ENCODE measurements at places on chromosomes 6 and 20. TPM values are rescaled to one million over a fixed set of nuclear protein-coding genes. Genes with fewer than 3 reads are reported as not detected.

DNA sequence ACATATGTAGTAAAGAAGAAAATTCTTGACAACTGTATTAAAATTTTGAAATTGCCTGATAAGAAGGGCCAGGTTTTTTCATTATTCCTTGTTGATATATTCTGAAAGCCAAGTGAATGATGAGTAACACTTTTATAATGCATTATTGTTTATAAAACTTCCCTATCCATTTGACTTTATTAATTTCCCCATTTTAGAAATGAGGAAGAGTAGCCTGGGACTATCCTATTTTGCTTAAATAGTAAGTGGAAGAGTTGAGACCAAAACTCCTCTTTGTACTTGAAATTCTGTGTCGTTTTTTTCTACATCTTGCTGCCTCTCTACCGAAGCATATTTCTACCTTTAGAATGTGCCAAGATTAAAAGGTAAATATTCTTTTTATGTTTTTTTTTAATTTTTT, 39.7 kb downstream of the TRMT11 start:
- DNase-seq, result no peak
- H3K27ac ChIP-seq, result no peak overlapping the region
- no peak overlapping the region for H3K4me3 ChIP-seq
- H3K36me3 ChIP-seq, result no peaks in the 10 kb centered on the region
- H3K27me3 ChIP-seq, result no peaks in the 10 kb centered on the region

DNA sequence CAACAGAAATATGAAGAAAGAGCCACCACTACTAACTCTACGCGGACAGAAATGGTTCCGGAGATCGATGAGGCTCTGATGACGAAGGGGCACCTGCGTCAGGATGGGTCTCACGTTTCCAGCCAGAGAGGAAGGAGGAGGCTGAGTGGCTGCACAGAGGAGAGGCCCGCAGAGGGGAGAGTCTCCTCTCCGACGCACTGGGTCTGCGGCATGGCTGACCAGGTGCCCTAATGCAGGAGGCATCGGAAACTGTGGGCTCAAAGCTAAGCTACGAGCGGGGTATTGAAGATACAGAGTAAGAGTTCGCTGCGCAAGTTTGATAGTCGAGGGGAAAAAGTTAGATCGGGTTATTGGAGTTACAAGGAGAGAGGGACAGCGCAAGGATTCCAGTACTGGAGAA, 69.9 kb downstream of the TTLL2 start:
- no peak overlapping the region for H3K27ac ChIP-seq
- no peaks in the 10 kb centered on the region for H3K36me3 ChIP-seq
- H3K27me3 ChIP-seq, result no peaks in the 10 kb centered on the region
- no peaks in the 10 kb centered on the region for H3K4me1 ChIP-seq

- no peak overlapping the region for H3K27ac ChIP-seq
- H3K4me3 ChIP-seq, result no peak overlapping the region
- H3K36me3 ChIP-seq, result no peaks in the 10 kb centered on the region
These were observed 280.8 kb downstream of the FOXA2 start for GRCh38 chr20:22303523-22303922.

GRCh38 chr6:34810936-34811632, 19.2 kb downstream of the BLTP3A start:
- H3K4me1 ChIP-seq, result peaks cover 14% of the 10 kb centered on the region
- no peaks in the 10 kb centered on the region for H3K36me3 ChIP-seq
- DNase-seq, result no peak
- H3K4me3 ChIP-seq, result no peak overlapping the region

DNA sequence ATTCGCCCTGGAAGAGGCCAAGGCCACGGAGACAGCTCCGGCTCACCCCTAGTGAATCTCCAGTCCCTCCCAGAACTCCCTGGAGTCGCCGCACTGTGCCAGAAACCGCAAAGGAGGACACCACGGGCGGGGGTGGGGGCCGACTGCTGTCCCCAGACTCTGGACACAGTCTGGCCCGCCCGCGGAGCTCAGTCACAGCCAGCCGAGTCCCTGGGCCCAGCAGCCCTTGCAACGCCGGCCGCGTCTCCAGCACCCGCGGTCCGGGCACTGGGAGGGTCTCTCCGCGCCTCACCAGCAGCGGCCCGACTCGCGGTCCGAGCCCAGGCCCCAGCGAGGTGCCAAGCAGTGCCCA, 518 bp downstream of the PEX6 start:
- H3K4me1 ChIP-seq, result peaks cover 24% of the 10 kb centered on the region
- DNase-seq, result no peak
- H3K4me3 ChIP-seq, result peak overlapping the region; percentile 96
- peak overlapping the region; percentile 95 for H3K27ac ChIP-seq
- no peaks in the 10 kb centered on the region for H3K27me3 ChIP-seq
- H3K36me3 ChIP-seq, result peaks cover 4% of the 10 kb centered on the region

GRCh38 chr6:6865611-6866010, 242.2 kb upstream of the RREB1 start:
- no peaks in the 10 kb centered on the region for H3K36me3 ChIP-seq
- H3K27ac ChIP-seq, result no peak overlapping the region
- no peaks in the 10 kb centered on the region for H3K4me1 ChIP-seq
- no peaks in the 10 kb centered on the region for H3K27me3 ChIP-seq
- H3K4me3 ChIP-seq, result no peak overlapping the region

DNA sequence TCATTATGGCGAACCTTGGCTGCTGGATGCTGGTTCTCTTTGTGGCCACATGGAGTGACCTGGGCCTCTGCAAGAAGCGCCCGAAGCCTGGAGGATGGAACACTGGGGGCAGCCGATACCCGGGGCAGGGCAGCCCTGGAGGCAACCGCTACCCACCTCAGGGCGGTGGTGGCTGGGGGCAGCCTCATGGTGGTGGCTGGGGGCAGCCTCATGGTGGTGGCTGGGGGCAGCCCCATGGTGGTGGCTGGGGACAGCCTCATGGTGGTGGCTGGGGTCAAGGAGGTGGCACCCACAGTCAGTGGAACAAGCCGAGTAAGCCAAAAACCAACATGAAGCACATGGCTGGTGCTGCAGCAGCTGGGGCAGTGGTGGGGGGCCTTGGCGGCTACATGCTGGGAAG, 22.5 kb upstream of the PRND start:
- H3K4me1 ChIP-seq, result no peaks in the 10 kb centered on the region
- H3K27ac ChIP-seq, result no peak overlapping the region
- H3K4me3 ChIP-seq, result no peak overlapping the region
- no peaks in the 10 kb centered on the region for H3K27me3 ChIP-seq
- H3K36me3 ChIP-seq, result peaks cover 32% of the 10 kb centered on the region

DNA sequence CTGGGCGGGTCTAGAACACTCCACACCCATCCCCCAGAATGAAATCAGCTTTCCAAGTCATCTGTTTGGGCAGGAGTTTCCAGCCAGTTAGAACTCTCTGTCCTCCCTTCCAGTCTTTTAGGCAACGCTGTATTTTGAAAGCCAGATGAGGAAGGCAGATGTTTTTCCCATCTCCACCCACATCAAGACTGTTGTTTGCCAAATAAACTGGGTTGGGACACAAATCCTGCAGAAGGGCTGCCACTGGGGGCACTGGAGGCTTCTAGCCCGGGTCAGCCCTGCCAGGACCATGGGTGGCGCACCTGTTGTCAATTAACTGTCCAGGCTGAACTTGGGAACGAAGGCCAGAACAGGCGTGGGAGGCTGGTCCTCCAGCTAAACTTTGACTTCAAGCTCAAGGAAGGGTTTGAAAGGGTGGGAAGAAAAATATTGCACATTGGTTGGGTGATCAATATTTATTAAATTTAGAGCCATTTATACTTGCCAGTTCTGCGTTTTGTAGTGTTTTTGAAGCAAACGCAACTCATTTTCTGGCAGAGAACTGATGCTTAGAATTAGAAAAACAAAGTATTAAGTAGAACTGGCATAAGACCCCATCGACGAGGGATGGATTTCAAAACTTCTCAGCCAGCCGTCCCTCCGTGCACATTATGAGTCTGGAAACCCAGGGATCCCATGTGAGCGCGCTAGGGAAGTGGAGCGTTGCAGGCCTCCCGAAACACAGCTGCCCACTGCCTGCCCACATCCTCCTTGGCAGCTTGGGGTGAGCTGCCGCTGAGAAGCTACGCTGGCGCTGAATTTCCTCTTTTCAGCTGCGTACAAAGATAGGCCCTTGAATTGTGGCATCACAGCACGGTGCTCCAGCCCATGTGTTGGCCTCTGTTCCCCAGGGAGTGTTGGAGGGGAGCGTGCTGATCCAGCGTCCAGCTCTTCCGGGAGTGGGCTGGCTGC, 297.4 kb downstream of the QKI start:
- H3K36me3 ChIP-seq, result no peaks in the 10 kb centered on the region
- no peak overlapping the region for H3K4me3 ChIP-seq
- no peaks in the 10 kb centered on the region for H3K27me3 ChIP-seq

GRCh38 chr6:81790034-81790433, 37.6 kb upstream of the TENT5A start:
- H3K4me1 ChIP-seq, result peaks cover 29% of the 10 kb centered on the region
- no peak overlapping the region for H3K4me3 ChIP-seq
- H3K36me3 ChIP-seq, result no peaks in the 10 kb centered on the region
- no peak overlapping the region for H3K27ac ChIP-seq
- H3K27me3 ChIP-seq, result no peaks in the 10 kb centered on the region
- no peak for DNase-seq

DNA sequence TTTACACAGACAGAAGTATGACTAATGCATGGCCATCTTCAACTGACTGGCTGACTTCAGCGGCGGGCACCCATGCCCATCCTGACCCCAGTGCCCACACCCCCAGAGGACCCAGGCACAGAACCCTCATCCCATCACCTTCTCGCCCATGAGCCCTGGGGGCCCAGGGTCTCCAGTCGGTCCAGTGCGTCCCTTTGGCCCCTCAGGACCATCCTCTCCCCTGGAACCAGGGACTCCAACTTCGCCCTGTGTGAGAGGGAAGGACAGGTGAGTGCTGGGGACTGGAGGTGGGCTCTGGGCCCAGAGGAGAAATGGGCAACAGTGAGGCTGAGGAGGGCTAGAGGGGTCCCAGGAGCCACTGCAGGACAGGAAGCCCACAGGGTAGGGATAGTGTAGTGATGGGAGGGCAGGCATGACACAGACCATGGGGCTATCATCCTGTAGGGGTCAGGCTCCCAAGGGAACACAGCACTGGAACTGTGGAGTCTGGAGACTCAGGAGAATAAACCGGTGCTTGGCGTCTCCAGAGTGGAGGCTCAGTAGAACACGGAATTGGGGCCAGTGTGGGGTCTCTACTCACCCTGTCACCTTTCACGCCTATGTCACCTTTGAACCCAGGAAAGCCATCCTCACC, 16.7 kb downstream of the COL11A2 start:
- no peaks in the 10 kb centered on the region for H3K27me3 ChIP-seq
- no peak for DNase-seq
- H3K27ac ChIP-seq, result no peak overlapping the region
- H3K4me3 ChIP-seq, result no peak overlapping the region
- H3K36me3 ChIP-seq, result no peaks in the 10 kb centered on the region

- no peak overlapping the region for H3K27ac ChIP-seq
- DNase-seq, result no peak
- no peak overlapping the region for H3K4me3 ChIP-seq
- H3K27me3 ChIP-seq, result peaks cover 62% of the 10 kb centered on the region
- no peaks in the 10 kb centered on the region for H3K36me3 ChIP-seq
- H3K4me1 ChIP-seq, result no peaks in the 10 kb centered on the region
These were observed 184.9 kb downstream of the GPX5 start for GRCh38 chr6:28710466-28711191.

GRCh38 chr20:50195524-50196120, 5.0 kb downstream of the CEBPB start:
- peak overlapping the region; percentile 31 for H3K27ac ChIP-seq
- peaks cover 16% of the 10 kb centered on the region for H3K4me1 ChIP-seq
- peaks cover 4% of the 10 kb centered on the region for H3K36me3 ChIP-seq
- peak overlapping the region; percentile 78 for H3K4me3 ChIP-seq
- DNase-seq, result no peak
- no peaks in the 10 kb centered on the region for H3K27me3 ChIP-seq

DNA sequence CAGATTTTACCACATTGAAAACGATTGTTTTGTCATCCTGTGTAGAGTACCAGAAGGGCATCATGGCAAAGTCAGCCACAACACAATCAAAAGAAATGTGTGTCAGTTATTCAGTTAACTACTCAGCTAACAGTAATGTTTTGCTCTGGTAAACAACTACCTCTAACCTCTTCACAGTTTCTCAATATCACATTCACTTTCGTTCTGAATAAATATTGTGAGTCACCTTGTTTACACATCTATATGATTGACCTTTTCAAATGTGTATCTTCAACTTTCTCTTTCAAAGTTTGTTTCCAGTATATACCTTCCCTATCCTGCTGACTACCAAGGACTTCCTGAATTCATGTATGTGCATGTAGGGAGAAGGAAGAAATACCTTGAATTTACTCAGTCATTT, 216.6 kb upstream of the UFL1 start:
- no peak overlapping the region for H3K27ac ChIP-seq
- no peaks in the 10 kb centered on the region for H3K27me3 ChIP-seq
- no peaks in the 10 kb centered on the region for H3K4me1 ChIP-seq
- no peak for DNase-seq
- no peak overlapping the region for H3K4me3 ChIP-seq

DNA sequence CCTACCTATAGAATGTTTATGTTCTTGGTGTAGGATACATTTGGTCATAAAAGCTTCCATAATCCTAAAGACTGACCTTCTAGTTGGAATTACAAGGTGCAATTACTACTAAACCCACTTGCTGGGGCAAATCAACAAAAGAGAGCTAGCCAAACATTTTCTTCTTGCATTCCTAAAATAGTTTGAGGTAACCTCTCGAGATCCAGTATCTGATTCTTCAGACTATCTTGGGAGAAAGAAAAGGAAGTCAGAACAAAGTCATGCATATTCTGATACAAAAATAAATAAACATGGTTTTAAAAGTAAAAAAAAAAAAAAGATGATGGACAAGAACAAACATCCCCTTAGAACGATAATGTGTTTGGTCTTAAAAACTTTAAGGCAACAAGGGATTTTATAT, 294.2 kb upstream of the RSPO3 start:
- no peak overlapping the region for H3K4me3 ChIP-seq
- no peaks in the 10 kb centered on the region for H3K36me3 ChIP-seq
- H3K27ac ChIP-seq, result no peak overlapping the region
- no peak for DNase-seq
- no peaks in the 10 kb centered on the region for H3K27me3 ChIP-seq

DNA sequence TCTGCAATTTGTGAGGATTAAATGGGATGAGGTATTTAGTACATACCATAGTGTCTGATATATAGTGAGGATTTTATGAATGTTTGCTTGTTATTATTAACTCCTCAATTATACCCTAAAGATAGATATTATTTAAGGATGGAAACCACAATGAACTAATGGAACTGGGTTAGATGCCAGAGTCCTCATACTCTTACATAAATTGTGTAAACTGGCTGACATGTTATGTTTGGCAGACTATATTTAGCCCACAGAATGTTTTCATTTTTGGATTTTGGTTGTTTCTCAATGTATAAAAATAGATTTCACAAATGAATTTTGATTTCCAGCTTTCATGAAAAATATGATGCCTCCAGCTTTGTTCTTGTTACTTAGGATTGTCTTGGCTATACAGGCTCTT, 37.6 kb downstream of the HTR1B start:
- no peaks in the 10 kb centered on the region for H3K4me1 ChIP-seq
- no peak overlapping the region for H3K4me3 ChIP-seq
- H3K36me3 ChIP-seq, result no peaks in the 10 kb centered on the region

GRCh38 chr20:56926501-56926900, 297.4 kb downstream of the TFAP2C start:
- DNase-seq, result no peak
- H3K4me1 ChIP-seq, result no peaks in the 10 kb centered on the region
- no peaks in the 10 kb centered on the region for H3K36me3 ChIP-seq
- peaks cover 22% of the 10 kb centered on the region for H3K27me3 ChIP-seq
- H3K27ac ChIP-seq, result no peak overlapping the region
- H3K4me3 ChIP-seq, result no peak overlapping the region

The NEURL2 gene
- 4.1 TPM for total RNA-seq

The FAM83B gene
- 58.6 TPM for total RNA-seq

The PGBD1 gene
- total RNA-seq, result 3.1 TPM

The TCFL5 gene
- 7.6 TPM for total RNA-seq

The C20orf202 gene
- total RNA-seq, result not detected

The CD40 gene
- total RNA-seq, result 3.2 TPM

The RAET1G gene
- 9.0 TPM for total RNA-seq

The POPDC3 gene
- not detected for total RNA-seq

The FKBP1C gene
- total RNA-seq, result 0.35 TPM
